ENCODE measurements at places on chromosomes 5 and 9. TPM values are rescaled to one million over a fixed set of nuclear protein-coding genes. Genes with fewer than 3 reads are reported as not detected.

The SMIM32 gene
- 0.49 TPM for total RNA-seq

GRCh38 chr9:27622693-27623340 is 49.5 kb upstream of the C9orf72 start:
- DNase-seq = no peak

- DNase-seq = no peak
These were observed 3.3 kb upstream of the TTC39B start for GRCh38 chr9:15310107-15310850.

DNA sequence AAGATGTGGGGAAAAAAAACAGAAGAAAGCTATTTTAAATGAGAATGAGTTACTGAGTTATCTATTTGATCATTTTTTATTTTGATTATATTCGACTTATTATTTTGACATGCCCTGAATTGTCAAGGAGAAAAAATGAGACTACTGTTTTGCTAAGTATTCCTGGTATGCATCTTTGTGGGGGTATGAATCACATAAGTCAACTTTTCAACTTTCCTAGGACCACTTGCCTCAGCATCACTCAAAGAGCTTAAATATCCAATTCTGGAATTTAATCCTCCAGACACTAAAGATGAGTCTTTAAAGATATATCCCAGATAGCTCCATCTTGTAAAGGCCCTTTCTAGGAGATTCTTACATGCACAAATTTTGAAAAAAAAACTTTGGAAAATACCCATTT is 17.4 kb upstream of the SPDL1 start:
- DNase-seq = no peak

DNA sequence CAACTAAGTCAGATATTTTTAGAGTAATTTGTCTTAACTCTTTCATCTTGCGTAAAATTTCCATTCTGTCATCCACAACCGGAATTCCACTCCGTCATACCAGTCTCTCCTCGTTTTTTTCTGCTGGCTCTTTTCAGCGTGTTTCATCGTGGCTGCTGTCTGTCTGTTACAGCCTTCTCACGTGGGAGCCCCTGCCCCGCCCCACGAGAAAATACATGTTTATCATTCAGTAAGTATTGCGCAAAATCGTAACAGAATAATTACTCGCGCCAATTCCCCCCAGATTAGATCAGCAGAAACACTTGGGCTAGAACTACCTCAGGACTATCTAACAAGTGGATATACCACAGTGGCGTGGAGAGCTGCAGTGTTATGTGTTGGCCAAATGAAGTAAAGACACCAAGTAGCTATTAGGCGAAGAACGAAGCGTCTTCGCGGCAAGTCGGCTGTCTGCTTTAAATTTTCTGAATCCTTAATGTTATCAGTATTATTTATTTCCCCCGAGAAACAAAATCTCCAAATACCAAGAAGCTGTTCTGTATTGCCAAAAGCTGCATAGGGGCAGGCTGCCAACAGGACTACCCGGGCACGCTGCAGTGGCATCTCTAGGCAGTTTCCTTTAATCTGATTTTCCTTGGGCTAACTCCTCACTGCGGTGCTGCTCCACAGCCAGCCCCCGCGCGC is 566 bp upstream of the FOCAD start:
- DNase-seq = peak; percentile 79

DNA sequence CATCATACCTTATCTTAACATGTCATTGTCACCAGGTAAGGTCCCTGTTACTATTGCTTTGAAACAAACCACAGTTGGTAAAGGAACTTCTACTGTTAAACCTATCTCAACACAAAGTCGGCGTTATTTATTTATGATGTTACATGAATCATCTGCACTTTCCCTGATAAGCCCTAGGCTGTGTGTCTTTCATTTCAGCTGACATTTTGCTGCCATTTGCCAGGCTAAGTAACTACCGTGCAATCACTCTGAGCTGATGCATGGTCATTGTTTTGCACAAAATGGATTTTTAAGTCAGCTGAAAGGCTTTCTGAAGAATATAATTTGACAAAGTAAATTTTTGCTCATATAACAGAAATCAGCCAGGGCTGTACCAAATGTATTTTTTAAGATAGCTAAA is 546.5 kb downstream of the ZNF608 start:
- no peak for DNase-seq

GRCh38 chr9:116978155-116978554 is 291.1 kb downstream of the TRIM32 start:
- no peak for DNase-seq

- no peak for DNase-seq
These were observed 113.2 kb downstream of the DCP2 start for GRCh38 chr5:113089653-113090335.

GRCh38 chr5:38071831-38072694 is 186.3 kb upstream of the EGFLAM start:
- no peak for DNase-seq

- no peak for DNase-seq
These were observed 138.9 kb upstream of the IRX4 start for GRCh38 chr5:2021484-2022176.

GRCh38 chr5:37715361-37715760 is 124.5 kb downstream of the GDNF start:
- DNase-seq = no peak

DNA sequence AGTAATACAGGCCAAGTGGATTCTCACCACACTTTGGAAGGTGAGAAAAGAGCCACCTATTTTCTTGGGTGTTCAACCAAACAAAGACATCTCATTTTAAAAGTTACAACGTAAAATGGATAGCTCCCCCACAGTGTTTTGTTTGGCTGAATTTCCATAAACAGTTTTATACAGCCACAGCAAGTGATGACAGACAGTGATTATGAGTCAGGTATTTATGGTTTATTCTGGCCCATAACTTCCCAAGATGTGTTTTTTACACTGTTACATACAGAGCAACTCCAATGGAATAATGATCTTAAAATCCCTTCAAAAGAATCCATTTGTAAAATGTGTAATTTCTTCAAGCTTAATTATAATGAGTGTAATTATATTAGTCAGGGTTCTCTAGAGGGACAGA is 421.3 kb downstream of the TLE1 start:
- DNase-seq = no peak

The IL3 gene
- not detected for total RNA-seq

- DNase-seq = no peak
These were observed 146.8 kb downstream of the SMC2 start for GRCh38 chr9:104240890-104241289.

DNA sequence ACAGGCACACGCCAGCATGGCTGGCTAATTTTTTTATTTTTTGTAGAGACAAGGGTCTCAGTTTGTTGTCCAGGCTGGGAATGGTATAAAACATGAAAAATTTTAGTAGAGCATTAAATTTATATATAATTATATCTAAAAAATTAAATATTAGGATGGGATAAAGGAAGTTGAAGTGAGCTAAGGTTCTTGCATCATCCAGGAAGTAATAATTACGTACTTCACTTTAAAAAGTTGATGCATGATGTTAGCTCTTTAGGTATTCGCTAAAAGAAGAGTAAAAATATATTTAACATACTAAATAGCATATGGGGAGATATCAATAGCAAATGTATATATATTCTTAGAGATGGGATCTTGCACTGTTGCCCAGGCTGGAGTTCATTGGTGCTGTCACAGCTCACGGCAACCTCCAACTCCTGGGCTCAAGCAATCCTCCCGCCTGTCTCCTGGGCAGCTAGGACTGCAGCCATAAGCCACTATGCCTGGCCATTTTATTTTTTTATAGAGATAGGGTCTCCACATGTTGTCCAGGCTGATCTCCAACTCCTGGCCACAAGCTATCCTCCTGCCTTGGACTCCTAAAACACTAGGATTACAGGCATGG is 12.3 kb downstream of the DCAF10 start:
- DNase-seq = no peak

The IFNA2 gene
- not detected for total RNA-seq

All from aorta (tissue), 5 donors.